Naive thymus-derived CD8-positive, alpha-beta T cell (primary cell): ENCODE measurements at places on chromosomes 16 and 17. TPM values are rescaled to one million over a fixed set of nuclear protein-coding genes. Genes with fewer than 3 reads are reported as not detected.

VTN gene
- 0.26 TPM for total RNA-seq

TMEM88 gene
- 7.2 TPM for total RNA-seq

GRCh38 chr17:70089513-70090148 is 14.6 kb downstream of the KCNJ16 start:
- DNase-seq = no peak

DNA sequence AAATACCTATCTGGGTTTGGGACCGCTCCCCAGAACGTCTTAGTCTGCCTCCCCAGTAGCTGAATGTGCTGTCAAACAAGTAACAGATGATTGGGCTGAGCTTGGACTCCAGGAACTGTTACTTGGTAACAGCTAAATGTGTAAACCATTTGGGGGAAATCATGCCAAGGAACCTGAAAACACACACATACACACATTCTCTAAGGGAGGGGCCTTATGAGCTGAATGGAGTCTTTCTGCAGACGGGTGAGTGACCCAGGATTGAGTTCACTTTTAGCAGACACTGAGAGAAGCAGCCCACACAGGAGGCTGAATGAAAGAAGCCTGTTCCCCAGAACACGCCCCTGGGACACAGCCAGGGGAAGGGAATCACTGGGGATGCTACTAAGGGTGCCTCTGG is 1.6 kb downstream of the ACLY start:
- no peak for DNase-seq

GRCh38 chr16:30183233-30184095 is at the start of gene CORO1A:
CORO1A (plus strand) TSS chr16:30183602; CDS start chr16:30185210, 1,608 bp downstream.
- DNase-seq = peak; percentile 88

DNA sequence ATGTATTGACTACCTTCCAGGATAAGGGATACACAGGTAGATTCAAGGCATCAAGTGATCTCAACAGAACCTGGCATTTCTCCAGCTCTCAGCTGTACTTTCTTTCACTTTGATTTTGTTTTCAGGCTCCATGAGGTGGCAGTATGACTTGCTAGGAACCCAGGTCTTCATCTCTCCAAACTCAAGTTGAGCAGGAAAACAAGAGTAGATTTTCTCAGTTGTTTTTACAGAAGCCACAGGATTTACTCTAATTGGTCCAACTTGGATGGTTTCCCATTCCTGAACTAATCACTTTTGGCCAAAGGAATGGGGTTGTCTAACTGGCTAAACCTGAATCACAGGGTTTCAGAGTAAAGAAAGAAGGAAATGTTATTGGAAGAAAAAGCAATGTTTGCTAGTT is 146.6 kb downstream of the TRIM37 start:
- DNase-seq = no peak

DNA sequence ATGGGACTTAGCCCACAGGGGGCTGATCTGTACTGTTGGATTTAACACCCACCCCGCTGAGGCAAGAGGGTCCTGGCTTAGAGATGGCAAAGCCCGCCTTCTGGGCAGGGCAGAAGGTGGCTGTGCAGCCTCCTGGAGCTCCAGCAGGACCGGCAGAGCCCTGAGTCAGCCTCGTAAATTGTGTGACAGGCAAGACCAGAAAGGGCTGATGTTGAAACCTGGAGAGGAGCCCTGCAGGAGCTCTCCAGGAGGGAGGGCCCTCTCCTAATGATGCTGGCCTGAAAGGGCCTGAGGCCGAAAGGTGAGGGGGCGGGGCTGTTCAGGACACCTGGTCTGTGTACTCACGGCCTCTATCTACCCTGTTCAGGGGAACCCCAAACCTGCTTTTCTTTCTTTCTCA is 22.5 kb upstream of the MYO15B start:
- no peak for DNase-seq

DNA sequence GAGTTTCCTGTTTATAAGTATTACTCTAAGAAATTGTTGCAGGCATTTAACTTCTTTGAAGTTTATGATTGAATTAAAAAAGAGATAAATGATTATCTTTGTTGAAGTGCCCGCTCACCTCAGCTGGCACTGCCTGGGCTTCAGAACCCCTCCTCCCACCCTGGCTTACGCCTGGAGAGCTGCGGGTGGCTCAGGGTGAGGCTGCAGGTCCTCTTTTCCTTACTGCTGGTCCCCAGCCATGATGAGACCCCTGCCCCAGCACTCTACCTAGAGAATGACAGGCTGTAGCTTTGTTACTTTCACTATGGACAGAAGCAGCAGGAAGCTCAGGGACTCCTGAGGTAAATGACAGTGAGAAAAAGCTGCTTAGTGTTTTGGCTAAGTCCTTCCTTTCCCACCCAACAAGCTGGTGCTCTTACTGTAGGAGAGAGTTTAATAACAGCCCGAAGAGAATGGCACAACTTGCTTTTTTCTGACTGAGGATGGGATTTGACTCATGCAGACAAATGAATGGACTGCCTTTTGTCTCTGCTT is 62.1 kb downstream of the EPN2 start:
- DNase-seq = no peak

DNA sequence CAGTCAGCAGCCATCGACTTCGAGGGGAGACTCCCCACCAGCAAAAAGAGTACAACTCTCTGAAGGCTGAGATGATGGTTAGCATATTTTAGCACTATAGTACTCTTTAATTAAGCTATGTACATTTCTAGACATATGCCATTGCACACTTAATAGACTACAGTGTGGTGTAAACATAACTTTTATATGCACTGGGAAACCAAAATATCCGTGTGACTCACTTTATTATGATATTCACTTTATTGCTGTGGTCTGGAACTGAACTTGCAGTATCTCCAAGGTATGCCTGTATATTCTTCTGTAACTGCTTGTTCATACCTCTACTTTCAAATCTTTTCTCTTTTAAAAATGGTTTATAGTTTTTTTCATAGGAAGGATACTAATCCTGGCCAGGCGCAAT is 11.0 kb upstream of the NXPH3 start:
- DNase-seq = no peak

- DNase-seq = no peak
Measured at GRCh38 chr16:1820946-1821290, 5.7 kb downstream of the HAGH start.
